ENCODE measurements at places on chromosomes 1 and 21. TPM values are rescaled to one million over a fixed set of nuclear protein-coding genes. Genes with fewer than 3 reads are reported as not detected.

The SHISAL2A gene
- total RNA-seq, result 0.61 TPM

DNA sequence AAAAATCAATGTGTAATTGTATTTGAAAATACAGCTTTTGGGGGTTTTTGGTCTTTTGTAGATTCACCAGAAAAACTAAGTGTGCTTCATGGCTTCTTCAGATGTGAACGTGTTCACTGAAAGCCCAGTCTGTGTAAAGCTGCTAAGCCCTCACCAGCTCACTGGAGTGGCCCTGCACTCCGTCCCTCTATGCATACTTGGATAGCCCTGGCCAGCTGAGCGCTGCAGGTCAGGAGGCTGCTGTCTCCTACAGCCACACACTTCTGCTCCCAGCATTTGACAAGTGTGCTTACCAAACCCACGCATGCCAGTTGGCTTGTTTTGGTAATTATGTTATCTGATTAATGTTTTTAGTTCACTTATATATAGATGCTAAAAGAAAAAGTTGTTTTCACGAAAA lies 163.5 kb downstream of the TLR5 start:
- no peak for DNase-seq

DNA sequence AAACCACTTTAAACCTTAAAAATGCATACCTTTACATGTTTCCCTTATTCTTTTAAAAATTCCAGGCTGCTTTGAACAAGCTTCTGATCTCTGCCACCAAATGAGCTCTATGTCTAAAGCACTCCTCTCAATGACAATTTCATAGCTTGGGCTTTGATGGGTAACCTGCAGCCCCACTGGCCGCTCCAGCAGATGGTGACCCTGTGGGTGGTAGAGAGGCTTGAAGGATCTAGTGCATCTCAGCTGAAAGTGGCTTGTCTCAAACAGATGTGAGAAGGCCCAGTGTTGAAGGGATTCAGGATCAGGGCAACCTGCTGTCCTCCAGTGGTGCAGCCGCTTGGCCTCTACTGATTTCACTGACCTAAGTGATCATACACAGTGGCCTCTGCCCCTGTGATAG lies 84.7 kb upstream of the IRF2BP2 start:
- DNase-seq, result no peak

- no peak for DNase-seq
Observed at GRCh38 chr1:176577646-176578197, 114.7 kb downstream of the PAPPA2 start.

DNA sequence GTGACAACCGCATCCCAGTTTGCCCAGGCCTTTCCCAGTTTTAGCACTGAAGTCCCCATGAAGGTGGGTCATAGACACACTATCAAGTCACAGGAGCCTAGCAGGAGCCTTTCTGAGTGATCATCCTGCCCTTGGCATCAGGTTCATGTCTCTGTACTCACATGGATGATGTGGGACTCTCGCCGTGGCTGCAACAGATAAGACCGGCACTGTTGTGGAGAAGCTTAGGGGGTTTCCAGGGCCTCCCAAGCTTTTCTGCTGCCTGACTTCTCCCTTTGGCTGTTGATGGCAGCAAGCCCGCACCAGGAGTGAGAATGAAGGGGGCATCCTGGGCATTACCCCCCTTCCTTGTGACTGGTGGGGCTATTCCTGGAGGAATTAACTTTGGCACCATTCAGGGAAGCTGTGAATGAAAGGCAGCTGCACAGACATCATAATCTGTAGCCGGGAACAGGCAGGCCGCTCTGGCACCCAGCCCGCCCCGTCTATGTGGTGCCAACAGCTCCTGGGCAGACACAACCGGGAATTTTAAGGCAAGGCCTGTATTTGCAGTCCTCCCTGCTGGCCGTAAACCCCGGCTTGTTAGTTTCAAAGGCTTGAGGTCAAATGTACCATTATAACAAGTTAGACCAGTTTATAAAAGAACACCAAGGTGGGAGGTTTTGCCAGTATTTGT lies 148.6 kb downstream of the HUNK start:
- no peak for DNase-seq

GRCh38 chr1:12565094-12565965 lies 52.7 kb downstream of the DHRS3 start:
- no peak for DNase-seq

GRCh38 chr1:150072959-150073358 lies 5.4 kb downstream of the VPS45 start:
- DNase-seq, result no peak

- no peak for DNase-seq
Observed at GRCh38 chr1:157084720-157085119, 14.9 kb downstream of the ETV3L start.

GRCh38 chr1:211118407-211119102 lies 15.4 kb downstream of the KCNH1 start:
- no peak for DNase-seq

- DNase-seq, result no peak
Observed at GRCh38 chr1:65277605-65278347, 31.6 kb upstream of the DNAJC6 start.

GRCh38 chr21:25890001-25890400 lies 155.2 kb downstream of the GABPA start:
- DNase-seq, result no peak

DNA sequence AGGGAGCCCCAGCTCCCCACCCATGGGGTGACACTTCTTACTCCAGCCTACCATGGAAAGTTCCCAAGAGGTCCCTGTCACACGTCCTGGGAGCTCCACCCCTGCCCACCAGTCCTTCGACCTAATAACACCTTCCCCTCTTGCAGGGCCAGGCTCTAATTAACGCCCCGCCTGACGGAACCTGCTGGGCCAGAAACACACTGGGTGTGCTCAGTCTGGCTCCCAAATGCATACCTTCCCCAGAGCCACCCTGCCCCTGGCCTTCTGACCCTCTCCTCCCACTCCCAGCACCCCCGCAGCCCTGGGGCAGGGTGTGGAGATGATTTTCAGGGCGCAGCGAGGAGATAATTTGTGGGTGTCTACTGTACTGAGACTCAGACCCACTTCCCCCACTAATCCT lies 20.6 kb downstream of the PGLYRP3 start:
- DNase-seq, result no peak

GRCh38 chr1:20530306-20530705 lies 22.1 kb upstream of the FAM43B start:
- no peak for DNase-seq

Data from psoas muscle (tissue), 8 donors.